SK-N-SH (cell line): ENCODE measurements at places on chromosomes 16 and 17. TPM values are rescaled to one million over a fixed set of nuclear protein-coding genes. Genes with fewer than 3 reads are reported as not detected.

GRCh38 chr17:10208604-10209193 lies 10.3 kb upstream of the GAS7 start:
- H3K4me1 ChIP-seq: no peaks in the 10 kb centered on the region
- H3K36me3 ChIP-seq: no peaks in the 10 kb centered on the region
- peaks cover 18% of the 10 kb centered on the region; the same call in 1 of the 2 replicates for H3K27me3 ChIP-seq

Gene KRT24
- not detected in 2 replicates for polyA plus RNA-seq

DNA sequence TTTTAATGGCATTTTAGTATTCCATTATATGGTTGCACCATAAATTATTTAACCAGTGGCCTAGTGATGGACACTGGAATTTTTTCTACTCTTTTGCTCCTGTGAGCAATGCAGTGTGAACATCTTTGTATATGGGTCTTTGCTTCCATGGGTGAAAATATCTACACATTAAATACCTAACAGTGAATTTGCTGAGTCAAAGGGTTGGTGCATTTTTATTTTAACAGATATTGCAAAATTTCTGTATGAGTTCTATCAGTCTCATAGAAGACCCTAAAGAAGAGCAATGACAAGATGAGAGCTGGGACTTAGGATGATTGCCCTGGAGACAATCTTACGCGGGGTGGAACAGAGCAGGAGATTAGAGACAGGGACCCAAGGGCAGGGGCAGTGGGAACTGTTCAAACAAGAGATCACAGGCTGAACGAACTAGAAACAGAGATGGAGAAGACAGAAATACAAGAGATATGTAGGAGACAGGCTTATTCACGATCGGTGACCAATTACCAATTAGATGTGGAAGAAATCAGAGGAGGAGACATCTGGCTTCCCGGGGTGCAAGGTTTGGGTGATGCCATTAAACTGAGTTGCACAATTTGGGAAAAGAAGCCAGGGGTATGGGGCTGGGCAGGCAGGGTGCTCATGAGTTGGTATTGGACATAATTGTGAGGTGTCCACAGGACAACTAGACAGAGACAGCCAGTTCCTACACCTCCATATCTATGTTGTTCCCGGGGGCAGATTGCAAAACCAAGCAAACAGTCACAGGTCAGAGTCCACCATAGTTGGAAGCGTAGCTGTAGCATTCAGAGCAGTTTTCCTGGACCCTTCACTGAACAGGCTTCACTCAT lies 39.9 kb upstream of the LONP2 start:
- no peak overlapping the region for H3K27ac ChIP-seq
- DNase-seq: no peak
- no peaks in the 10 kb centered on the region for H3K4me1 ChIP-seq
- no peak overlapping the region for H3K4me3 ChIP-seq
- H3K36me3 ChIP-seq: no peaks in the 10 kb centered on the region
- H3K27me3 ChIP-seq: peaks cover 6% of the 10 kb centered on the region; the same call in 1 of the 2 replicates

GRCh38 chr17:75637143-75637538 lies 3.9 kb downstream of the SMIM5 start:
- no peaks in the 10 kb centered on the region for H3K36me3 ChIP-seq
- H3K4me3 ChIP-seq: no peak overlapping the region
- no peak overlapping the region for H3K27ac ChIP-seq
- H3K27me3 ChIP-seq: no peaks in the 10 kb centered on the region
- H3K4me1 ChIP-seq: peaks cover 15% of the 10 kb centered on the region

Gene KRT20
- polyA plus RNA-seq: not detected in 2 replicates

Gene SLC5A11
- 0.10 TPM in 1 of 2 replicates, not detected in the other for polyA plus RNA-seq

Gene ANKFN1
- 0.07 and 0.13 TPM in 2 replicates for polyA plus RNA-seq

Gene CLEC18C
- 0.08 and 0.23 TPM in 2 replicates for polyA plus RNA-seq

Gene NUPR1
- polyA plus RNA-seq: 0.61 and 1.1 TPM in 2 replicates

DNA sequence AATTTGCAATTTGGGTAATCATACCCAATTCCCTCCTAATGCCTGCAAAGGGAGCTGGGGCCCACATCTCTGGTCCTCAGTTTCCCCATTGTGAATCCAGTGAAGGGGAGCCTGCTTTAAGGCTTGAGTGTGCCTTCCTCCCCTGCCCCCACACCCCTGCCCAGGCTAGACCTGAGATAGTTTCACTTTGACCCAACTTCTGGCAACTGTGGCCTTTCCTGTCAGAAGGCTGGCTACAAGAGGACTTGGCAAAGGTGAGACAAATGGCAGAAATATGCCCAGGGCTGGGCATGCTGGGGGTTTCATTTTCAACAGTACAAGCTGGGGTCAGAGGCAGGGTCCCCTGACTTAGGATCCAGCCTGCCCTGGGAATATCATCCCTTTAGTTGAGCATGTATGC lies 10.0 kb downstream of the SOCS1 start:
- no peak overlapping the region for H3K4me3 ChIP-seq
- DNase-seq: no peak
- H3K27ac ChIP-seq: no peak overlapping the region
- no peaks in the 10 kb centered on the region for H3K4me1 ChIP-seq
- H3K36me3 ChIP-seq: no peaks in the 10 kb centered on the region

GRCh38 chr17:43713494-43714162 lies 45.0 kb downstream of the SOST start:
- peak overlapping the region; percentile 56 for H3K4me3 ChIP-seq
- no peaks in the 10 kb centered on the region for H3K4me1 ChIP-seq
- H3K36me3 ChIP-seq: no peaks in the 10 kb centered on the region
- no peak overlapping the region for H3K27ac ChIP-seq
- H3K27me3 ChIP-seq: no peaks in the 10 kb centered on the region

DNA sequence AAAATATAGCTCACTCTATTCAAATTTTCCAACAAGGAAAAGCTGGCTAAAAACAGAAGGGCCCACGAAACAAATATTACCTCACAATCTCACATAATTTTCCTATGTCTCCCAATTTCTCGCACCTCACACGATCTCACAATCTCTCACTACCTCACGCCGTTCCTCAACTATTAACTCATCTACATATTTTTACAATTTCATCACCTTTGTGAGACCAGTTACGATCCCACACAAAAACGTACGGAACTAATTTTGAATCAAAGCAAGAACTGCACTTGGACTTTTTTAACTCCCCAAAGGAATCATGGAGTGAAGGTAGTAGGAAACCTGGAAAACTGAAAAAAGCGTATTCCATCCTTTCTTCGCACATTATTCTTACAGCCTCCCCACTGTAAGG lies 1.1 kb downstream of the CBX1 start:
- no peaks in the 10 kb centered on the region for H3K27me3 ChIP-seq
- H3K4me1 ChIP-seq: peaks cover 6% of the 10 kb centered on the region; the same call in 1 of the 2 replicates
- H3K36me3 ChIP-seq: peaks cover 2% of the 10 kb centered on the region; the same call in 1 of the 2 replicates

Gene ATP2C2
- 0.33 and 0.47 TPM in 2 replicates for polyA plus RNA-seq

Gene PYDC1
- polyA plus RNA-seq: not detected in 2 replicates

- H3K27ac ChIP-seq: peak overlapping the region; percentile 60
- H3K36me3 ChIP-seq: no peaks in the 10 kb centered on the region
- no peaks in the 10 kb centered on the region for H3K27me3 ChIP-seq
- peaks cover 4% of the 10 kb centered on the region; the same call in 1 of the 2 replicates for H3K4me1 ChIP-seq
- H3K4me3 ChIP-seq: no peak overlapping the region
These were observed 8.4 kb downstream of the TPPP3 start for GRCh38 chr16:67384778-67385510.

Gene AGRP
- polyA plus RNA-seq: not detected in 2 replicates

DNA sequence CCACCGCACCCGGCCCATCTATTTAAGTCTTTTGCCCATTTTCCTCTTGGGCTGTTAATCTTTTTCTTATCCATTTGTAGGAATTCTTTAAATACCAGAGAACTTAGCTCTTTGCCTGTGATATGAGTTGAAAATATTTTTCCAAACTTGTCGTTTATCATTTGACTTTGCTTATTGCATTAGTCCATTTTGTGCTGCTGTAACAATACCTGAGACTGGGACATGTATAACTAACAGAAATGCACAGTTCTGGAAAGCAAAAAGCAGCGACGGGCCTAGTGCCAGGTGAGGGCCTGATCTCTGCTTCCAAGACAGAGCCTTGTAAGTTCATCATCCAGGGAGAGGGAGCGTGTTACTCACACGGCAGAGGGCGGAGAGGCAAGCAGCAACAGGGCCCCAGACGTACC lies 25.6 kb upstream of the BHLHA9 start:
- H3K27me3 ChIP-seq: no peaks in the 10 kb centered on the region
- H3K27ac ChIP-seq: no peak overlapping the region
- no peaks in the 10 kb centered on the region; the same call in 1 of the 2 replicates for H3K4me1 ChIP-seq
- no peaks in the 10 kb centered on the region for H3K36me3 ChIP-seq
- no peak overlapping the region for H3K4me3 ChIP-seq

DNA sequence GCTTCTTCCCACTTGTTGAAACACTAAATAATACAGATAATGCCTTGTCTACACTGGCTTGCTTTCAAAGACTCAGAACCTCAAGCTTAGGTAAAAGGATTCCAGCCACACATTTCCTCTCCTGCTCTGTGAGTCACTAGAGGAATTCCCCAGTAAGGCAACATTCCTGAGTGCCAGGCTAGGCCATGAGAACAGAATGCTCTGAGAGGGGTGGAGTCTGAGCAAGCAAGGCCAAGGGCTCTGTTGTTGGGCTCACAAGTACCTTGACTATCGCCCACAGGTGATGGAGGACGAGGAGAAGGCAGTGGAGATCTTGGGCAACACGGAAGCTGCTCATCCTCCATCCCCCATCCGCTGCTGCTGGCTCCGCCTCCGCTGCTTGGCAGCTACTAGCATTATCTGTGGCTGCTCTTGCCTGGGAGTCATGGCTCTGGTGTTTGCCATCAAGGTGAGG lies 6.7 kb upstream of the PHKG2 start:
- H3K36me3 ChIP-seq: peaks cover 14% of the 10 kb centered on the region
- peak overlapping the region; percentile 87 for H3K27ac ChIP-seq
- no peaks in the 10 kb centered on the region for H3K27me3 ChIP-seq
- no peak for DNase-seq

- H3K36me3 ChIP-seq: no peaks in the 10 kb centered on the region
- peak; percentile 71 for DNase-seq
- H3K27me3 ChIP-seq: no peaks in the 10 kb centered on the region
- H3K4me3 ChIP-seq: peak within 1 kb of the TSS; percentile 56
- no peaks in the 10 kb centered on the region for H3K4me1 ChIP-seq
These were observed at the start of gene FMNL1 for GRCh38 chr17:45221081-45222013. FMNL1 (plus strand) TSS chr17:45221885; CDS start chr17:45222125, 240 bp downstream.

GRCh38 chr17:17054636-17055035 lies 12.4 kb downstream of the MPRIP start:
- DNase-seq: no peak
- no peak overlapping the region for H3K4me3 ChIP-seq
- no peak overlapping the region for H3K27ac ChIP-seq
- H3K4me1 ChIP-seq: no peaks in the 10 kb centered on the region; the same call in 1 of the 2 replicates
- no peaks in the 10 kb centered on the region for H3K27me3 ChIP-seq

Gene CENPV
- 92.3 and 97.7 TPM in 2 replicates for polyA plus RNA-seq

Gene ZG16
- polyA plus RNA-seq: not detected in 2 replicates

DNA sequence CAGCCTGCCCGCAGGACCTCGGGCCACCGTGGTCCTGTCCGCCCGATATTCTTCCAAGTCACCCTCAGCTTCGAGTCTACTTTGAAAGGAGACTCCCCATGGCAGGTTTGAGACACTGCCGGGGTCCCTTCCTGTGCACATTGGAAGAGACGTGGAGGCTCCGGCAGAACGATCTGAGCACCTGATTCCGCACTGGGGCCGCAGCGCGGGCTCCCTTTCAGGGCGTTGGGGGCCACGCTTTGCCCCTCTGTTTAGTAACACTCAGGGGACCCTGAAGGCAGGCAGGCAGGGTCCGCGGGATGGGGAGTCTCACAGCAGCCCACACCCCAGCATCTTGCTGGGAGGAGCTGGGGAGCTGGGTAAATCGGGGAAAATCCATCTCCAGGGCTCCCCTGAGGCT lies 30.6 kb downstream of the SOX8 start:
- DNase-seq: no peak
- peaks cover 60% of the 10 kb centered on the region for H3K27me3 ChIP-seq
- no peaks in the 10 kb centered on the region for H3K36me3 ChIP-seq
- H3K4me3 ChIP-seq: no peak overlapping the region
- H3K4me1 ChIP-seq: no peaks in the 10 kb centered on the region

Gene ITGAD
- polyA plus RNA-seq: not detected in 2 replicates

- DNase-seq: no peak
- H3K27me3 ChIP-seq: no peaks in the 10 kb centered on the region
- peaks cover 11% of the 10 kb centered on the region; the same call in 1 of the 2 replicates for H3K4me1 ChIP-seq
- no peak overlapping the region for H3K27ac ChIP-seq
- peaks cover 61% of the 10 kb centered on the region for H3K36me3 ChIP-seq
These were observed 54.0 kb downstream of the DUSP14 start for GRCh38 chr17:37543637-37544052.

Gene PRDM7
- not detected in 2 replicates for polyA plus RNA-seq

DNA sequence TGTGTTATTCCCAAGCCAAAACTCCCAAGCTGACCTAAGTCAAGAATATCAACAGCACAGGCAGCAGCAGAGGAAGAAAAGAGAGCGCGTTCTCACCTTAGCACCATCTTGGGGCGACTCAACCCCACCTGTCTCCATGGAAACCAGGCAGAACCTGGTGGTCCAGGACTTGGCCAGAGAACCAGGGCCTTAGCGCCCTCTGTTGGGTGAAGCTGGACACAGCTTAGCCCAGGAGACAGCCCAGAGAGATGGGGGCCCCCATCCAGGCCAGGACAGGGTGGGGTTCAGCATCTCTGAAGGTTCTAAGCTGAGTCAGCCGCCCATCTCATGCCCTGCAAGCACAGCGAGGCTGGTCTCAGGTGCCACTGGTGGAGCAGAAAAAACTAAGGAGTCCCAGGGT lies 60.1 kb upstream of the TMEM132E start:
- H3K27ac ChIP-seq: no peak overlapping the region
- DNase-seq: peak; percentile 49
- H3K36me3 ChIP-seq: no peaks in the 10 kb centered on the region
- H3K4me1 ChIP-seq: no peaks in the 10 kb centered on the region
- no peaks in the 10 kb centered on the region for H3K27me3 ChIP-seq
- no peak overlapping the region; the same call in 1 of the 2 replicates for H3K4me3 ChIP-seq

- peaks cover 26% of the 10 kb centered on the region for H3K36me3 ChIP-seq
- no peak for DNase-seq
- no peak overlapping the region for H3K4me3 ChIP-seq
- no peak overlapping the region for H3K27ac ChIP-seq
- no peaks in the 10 kb centered on the region for H3K27me3 ChIP-seq
- H3K4me1 ChIP-seq: peaks cover 3% of the 10 kb centered on the region; the same call in 1 of the 2 replicates
These were observed 38.5 kb downstream of the VPS53 start for GRCh38 chr17:676060-676700.

Gene GAS2L2
- polyA plus RNA-seq: 0.02 TPM in 1 of 2 replicates, not detected in the other

DNA sequence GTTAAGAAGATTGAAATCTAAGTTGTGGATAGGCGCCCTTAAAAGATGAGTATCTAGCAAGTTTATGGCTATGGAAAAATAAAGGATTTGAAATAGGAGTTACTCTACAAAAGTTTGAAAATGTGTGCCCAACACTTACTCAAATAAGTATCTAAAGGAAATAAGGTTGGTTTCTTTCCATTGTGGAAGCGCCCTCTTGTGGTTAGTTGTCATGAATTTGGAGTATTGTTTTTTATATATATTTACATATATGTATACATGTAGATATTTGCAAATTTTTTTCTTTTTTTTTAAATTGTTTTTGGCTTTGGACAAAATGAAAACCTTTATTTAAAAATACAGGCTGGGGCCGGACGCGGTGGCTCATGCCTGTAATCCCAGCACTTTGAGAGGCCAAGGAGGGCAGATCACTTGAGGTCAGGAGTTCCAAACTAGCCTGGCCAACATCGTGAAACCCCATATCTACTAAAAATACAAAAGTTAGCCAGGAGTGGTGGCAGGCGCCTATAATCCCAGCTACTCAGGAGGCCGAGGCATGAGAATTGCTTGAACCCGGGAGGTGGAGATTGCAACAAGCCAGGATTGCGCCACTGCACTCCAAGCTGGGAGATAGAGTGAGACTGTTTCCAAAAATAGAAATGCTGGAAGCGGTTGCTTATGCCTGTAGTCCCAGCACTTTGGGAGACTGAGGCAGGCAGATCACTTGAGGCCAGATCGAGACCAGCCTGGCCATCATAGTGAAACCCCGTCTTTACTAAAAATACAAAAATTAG lies 24.0 kb upstream of the VPS4A start:
- no peaks in the 10 kb centered on the region for H3K4me1 ChIP-seq
- peak; percentile 39 for DNase-seq
- H3K27me3 ChIP-seq: no peaks in the 10 kb centered on the region
- no peaks in the 10 kb centered on the region for H3K36me3 ChIP-seq

- H3K4me3 ChIP-seq: no peak overlapping the region
- DNase-seq: no peak
- no peaks in the 10 kb centered on the region for H3K27me3 ChIP-seq
- peaks cover 20% of the 10 kb centered on the region; the same call in 1 of the 2 replicates for H3K4me1 ChIP-seq
These were observed 82.3 kb downstream of the KATNIP start for GRCh38 chr16:27632216-27632615.
